ENCODE measurements at places on chromosomes 2 and 18.

GRCh38 chr2:38765149-38765548 is 12.9 kb upstream of the GEMIN6 start:
- DNase-seq: no peak

DNA sequence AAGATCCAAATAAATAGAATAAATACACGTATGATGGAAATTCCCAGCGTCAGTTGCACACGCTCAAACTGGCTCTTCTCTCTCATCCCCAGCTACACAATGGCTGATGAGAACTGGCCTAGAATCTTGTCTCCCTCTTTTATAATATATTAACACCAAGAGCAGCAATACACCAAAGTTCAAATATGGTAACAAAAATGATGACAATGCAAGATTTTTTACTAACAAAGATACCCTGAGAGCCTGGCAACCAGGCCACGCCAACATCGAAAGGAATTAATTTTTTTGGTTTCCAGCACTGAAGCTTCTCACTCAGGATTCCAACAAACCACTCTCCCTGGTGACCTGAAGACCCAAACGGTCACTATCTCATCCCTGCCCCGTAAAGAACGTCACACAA is 302.7 kb upstream of the ID2 start:
- DNase-seq: no peak

- peak; percentile 70 for DNase-seq
Measured at GRCh38 chr2:164737612-164738081, 104.0 kb downstream of the COBLL1 start.

DNA sequence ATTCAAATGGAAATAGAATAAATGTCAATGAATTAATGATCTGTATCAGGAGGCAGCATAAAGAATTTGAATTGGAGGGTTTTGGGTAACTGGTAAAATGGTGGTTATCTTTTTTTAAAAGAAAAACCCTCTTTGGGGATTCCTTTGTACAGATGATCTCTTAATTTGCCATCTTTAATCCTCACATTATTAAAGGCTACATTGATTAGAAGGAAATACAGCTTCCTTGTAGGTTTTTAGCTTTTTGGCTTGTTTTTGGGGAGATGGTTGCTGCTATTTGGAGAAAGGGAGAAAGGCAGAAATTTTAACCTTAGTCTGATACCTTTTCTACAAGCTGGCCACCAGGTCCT is 600 bp upstream of the MAPRE2 start:
- DNase-seq: no peak

DNA sequence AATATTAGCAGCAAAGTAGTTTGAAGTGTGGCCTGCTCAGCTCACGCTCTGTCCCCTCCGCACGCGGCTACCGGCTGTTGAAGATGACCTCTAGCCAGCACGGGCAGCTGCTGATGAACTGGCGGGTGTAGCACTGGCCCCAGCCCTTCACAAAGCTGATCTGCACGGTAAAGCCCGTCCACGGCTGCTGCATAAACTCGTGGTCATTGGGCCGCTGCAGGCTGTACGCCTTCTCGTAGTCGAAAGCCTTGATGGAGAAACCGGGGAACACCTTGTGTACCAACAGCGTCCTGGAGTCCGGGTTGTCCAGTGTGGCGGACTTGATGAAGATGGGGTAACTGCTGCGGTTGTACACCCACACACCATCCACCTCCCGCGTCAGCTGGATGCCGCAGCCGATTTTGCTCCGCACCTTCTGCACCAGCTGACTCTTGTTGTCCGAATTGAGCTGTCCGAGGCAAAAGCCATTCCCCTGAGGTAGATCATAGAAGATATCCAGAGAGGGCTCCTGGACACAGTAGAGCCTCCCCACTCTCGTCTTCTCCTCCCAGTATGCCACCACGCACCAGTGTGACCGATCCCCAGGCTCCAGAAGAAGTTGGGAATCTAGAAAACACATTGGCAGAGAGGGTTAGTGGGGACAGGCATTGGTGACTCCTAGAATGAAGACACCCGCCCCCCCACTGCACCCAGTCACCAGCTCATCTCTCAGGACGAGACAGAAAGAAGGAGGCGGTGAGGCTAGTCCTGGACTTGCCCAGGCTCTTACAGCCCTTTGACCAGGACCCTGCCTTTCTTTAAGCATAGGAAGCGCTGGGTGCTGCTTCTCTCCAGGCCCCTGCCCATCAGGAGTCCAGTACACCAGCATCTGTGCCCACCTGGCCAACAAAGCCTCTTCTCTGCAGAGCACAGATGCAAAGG is 29.2 kb downstream of the SMAD7 start:
- DNase-seq: no peak

DNA sequence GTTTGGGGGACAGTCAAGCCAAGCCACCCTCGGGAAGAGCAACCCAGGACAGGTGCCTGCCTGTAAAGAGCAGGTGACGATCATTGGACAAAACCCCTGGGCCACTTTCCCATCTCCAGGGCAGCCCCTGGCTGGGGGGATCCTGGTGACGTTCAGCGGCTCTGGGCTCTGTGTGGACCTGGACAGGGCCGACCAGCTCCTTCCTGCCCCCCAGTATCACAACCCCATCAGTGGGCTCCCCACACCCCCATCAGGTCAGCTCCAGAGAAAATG is 57.3 kb upstream of the ASAP2 start:
- DNase-seq: no peak

- peak; percentile 84 for DNase-seq
Measured at GRCh38 chr2:46983065-46983801, 67.6 kb upstream of the MCFD2 start.

GRCh38 chr18:39660141-39660540 is 2094.5 kb upstream of the CELF4 start:
- DNase-seq: no peak

DNA sequence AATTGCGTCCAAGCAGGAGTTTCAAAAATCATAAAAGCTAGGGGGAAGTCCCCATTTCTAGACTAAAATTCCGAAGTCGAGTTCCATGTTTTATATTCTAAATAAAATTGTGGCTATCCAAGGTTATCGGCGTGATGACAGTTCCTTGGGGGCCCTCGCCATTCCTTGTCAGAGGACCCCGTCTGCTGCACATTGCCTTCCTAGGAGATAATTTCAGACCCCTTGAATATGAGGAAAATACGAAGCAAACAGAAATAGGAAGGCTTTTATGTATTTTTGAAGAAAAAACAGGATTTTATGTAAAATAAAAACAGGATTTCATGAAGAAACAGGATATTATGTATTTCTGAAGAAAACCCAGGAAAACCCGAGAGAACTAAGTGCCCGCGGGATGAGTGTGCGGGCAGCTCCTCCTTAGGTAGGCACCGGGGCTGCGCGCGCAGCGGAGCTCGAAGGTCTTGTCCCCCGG is 465 bp upstream of the PLEKHA3 start:
- DNase-seq: no peak

DNA sequence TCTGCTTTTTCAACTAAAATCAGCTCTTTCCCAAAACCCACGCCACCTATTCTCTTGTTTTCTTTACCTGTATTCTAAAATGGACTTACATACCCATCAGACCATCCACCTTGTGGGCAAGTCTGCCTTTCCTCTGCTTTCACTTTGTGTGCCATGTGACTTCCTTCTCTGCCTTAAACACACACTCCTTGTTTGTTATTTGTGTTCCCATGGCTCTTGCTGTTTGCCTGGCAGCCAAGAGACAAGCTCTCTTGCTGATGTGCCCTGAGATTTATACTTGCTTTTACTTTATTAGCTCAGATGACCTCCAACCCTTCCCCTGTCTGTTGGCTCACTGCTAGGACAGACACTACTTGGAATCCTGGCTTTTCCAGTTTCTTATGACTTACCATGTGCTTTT is 309.7 kb upstream of the LRRTM4 start:
- no peak for DNase-seq

GRCh38 chr18:79572093-79572780 is 107.4 kb upstream of the CTDP1 start:
- DNase-seq: no peak

DNA sequence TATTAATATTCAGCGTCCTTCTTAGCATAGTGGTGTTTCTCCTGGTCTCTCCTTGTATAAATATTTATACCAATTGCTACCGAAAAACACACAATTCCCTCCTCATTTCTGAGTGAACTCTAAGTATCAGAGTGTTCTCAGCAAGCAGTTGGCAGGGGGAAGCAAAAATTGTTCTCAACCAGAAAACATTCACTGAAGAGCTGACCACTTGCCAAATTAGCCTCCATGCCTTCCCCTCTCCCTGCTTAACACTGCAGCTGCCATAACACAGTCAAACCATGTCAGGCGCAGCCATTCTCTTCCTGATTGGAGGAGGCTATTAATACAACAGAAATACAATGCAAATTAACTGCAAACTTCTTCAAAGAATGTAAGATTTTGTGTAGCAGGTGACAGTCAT is 105.0 kb downstream of the COL6A3 start:
- DNase-seq: no peak

DNA sequence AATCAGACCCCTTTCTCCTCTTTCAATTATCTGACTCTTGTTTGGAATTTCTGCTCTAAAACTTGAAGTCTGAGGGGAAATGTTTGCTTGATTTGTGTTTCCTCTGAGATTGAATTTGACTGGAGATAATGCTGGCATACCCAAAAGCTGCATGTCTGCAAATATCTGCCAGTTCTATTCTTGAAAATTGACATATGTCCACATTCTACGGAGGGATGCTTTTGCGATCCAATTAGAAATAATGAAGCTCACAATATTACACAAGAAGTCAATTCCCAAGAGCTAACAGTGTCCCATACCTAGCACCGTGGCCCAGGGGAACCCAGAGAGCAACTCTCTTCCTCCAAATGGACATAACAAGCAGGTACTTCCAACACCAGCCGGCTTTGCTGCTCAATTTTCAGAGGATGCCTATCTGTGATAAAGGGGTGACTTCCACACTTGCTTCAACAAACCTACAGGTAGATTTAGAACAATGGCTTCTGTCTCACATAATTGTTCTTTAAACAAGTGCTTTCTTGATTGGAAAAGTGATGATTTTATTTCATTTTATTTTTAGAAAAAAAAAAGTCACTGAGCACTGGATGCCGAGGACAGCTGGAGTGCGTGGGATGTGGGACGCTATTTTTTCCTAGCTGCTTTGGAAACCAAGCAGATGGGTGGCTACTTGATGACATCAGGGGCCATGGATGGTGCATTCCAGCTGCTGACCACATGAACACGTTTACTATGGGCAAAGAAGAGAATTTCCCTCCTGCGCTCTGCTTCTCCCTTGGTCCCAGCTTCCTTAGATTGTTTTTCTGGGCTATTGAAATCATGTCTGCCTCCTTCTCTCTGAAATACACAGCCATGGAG is 488.9 kb downstream of the RNF144A start:
- DNase-seq: no peak

DNA sequence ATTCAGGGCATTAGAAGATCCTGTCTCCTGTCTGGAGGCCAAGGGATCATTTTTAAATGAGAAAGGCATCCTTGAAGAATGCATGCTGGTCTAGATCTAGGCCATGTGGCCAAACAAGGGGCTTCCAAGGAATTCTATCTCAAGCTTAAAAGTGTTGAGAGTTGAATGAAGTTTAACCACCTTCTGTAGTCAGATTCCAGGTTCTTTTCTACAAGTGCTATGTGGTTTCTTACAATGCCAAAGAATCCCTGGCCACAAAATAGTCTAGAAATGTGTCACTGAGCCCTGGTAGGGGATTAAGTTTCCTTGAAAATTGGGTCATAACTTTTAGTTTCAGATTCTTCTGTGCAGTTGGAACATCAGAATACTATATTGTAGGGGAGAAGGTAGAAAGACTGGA is 640.7 kb upstream of the ACVR2A start:
- DNase-seq: no peak

DNA sequence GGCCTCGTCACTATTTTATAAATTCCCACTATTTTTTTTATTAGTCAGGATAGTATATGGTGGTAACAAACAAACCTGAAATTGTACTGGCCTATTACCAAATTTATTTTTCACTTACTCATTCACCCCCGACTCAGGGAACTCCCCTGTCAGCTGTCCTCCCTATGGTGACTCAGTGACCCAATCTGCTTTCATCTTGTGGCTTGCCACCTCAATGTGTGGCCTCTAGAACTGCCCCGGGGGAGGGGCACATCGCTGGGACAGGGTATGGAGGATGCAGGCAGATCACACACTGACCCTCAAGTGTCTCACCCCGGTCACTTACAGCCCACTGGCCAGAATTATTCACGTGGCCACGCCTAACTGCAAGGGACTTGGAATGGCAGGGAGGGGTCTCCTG is 71.6 kb downstream of the ACTR2 start:
- no peak for DNase-seq

- DNase-seq: no peak
Measured at GRCh38 chr2:186294248-186294888, 191.7 kb upstream of the ZC3H15 start.

GRCh38 chr2:69997015-69997830 is 35.8 kb upstream of the ASPRV1 start:
- DNase-seq: no peak

DNA sequence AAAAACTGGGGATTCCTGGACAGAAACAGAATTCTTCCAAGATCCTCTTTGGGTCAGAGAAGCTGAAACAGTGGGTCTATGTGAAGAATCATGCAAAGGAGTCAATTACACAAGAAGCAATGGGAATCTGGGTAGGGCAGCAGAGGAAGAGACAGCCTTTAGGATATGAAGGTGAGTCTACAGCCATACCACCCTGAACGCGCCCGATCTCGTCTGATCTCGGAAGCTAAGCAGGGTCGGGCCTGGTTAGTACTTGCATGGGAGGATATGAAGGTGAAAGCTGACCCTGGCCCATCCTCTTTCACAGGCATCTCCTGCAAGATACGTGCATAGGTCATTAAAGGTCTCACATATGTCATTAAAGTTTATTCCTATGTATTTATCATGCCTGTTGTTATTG is 1080.9 kb upstream of the FANCL start:
- no peak for DNase-seq

DNA sequence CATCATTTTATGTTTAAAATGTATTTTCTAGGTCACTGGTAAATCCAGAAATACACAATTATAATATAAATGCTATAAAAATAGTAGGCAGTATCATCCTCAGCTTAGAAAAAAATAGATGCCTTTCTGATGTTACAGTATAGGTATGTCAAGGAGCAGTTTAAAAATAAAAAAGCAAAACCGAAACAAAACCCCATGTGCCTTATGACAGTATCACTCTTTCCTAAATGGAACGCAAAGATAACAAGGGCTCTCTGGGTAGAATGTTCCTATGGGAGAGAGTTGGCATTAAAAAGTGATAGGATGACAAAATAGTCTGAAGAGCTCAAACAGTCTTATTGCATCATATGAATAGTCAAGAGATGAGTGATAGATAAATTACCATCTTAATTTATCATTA is 172.1 kb downstream of the DSC3 start:
- no peak for DNase-seq
